ENCODE measurements at places on chromosomes 16 and 17. TPM values are rescaled to one million over a fixed set of nuclear protein-coding genes. Genes with fewer than 3 reads are reported as not detected.
A peak's percentile ranks its signal among the peaks of the same experiment; 100 is the strongest.

DNA sequence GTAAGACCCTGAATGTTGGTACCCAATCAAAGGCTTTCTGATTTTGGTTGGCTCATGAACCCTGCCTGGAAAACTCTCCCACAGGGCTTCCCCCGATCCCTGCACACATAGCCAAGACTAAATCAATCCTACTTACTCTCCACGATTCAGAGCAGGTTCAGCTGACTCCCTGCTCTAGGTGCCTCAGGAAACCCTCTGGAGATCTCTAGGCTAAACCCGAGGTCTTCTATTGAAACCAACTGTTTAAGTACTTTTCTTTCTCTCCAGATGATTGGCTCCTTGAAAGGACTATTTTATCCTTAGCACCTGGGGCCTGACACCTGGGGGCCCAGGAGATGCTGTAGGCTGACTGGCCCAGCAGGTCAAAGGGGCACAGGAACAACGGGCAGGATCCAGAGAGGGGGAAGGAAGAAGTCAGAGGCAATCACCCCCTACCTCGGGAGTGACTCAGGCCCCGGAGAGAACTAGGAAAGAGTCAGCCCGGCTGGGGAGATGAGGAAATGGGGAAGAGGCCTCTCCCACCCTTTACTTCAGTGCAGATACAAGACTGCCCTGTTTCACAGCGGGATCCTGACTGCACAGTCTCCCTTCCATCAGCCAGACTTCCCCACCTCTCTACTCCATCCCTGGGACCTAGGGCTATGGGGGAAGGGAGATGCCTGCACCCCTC is 2.0 kb downstream of the TBC1D10B start:
- no peak for ATAC-seq

GRCh38 chr17:6793748-6794493 is 17.9 kb downstream of the FBXO39 start:
- ATAC-seq: no peak

DNA sequence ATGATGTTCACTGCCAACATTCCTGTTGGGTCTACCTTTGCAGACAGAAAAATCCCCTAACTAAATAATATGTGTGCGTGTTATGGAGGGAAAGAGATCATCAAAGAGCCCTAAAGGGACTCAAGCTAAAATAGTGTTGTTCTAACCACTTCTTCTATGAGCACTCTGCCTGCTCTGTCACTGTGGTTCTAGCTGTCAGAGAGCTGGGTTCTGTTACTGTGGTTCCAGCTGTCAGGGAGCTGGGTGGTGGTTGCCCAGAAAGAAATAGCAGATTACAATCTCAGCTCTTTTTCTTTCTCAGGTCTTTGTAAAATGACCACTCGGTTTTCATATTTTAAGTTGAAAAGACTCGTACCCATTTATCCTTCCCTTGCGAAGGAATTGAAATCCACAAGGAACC is 176.3 kb downstream of the HS3ST3A1 start:
- ATAC-seq: no peak

DNA sequence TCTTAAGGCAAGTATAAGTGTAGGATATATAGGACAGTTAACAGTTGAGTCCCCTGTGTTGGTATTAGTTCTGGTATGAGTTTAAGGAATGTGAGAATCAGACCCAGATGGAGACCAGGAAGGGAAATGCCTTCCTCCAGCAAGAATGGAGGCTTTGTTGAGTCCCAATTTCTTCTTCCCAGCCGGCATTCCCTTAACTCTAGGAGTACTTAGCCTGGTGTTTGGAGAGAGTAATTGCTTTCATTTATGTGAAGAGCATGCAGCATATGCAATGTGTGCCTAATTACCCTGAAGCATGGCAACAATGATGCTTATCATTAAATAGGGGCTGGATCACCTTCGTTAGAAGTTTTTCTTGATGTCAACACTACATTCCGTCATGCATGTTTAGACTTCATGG is 225.9 kb upstream of the XYLT1 start:
- no peak for ATAC-seq

- ATAC-seq: no peak
These were observed 126.2 kb downstream of the PRKCB start for GRCh38 chr16:23962001-23962400.

- no peak for ATAC-seq
These were observed 10.8 kb upstream of the ANKS4B start for GRCh38 chr16:21222495-21223337.

DNA sequence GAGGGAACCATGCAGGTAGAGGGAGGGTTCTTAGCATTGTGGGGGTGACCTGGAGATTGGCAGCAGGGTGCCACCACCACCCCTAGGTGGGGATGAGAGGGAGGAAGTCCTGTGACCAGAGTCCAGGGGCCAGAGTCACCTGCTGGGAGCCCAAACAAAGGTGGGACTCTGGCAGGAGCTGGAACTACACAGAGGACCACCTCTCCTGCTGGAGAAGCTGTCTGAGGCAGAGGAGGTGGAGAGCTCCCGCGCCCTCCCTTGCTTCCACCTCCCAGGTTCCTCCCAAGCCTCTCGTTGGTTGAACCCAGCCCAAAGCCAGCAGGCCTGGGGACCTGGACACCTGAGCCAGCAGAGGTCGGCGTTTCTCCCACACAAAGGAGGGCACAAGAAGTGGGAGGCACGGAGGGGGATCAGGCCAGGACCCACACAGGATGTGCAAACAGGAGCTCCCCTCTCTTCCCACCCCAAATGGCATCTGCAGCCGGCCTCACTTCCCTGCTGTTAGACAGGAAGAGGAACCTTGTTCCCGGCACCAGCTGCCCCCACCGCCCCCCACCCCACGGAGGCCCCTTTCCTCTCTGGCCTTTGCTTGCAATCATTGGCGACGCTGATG is 154.6 kb downstream of the SEC14L1 start:
- peak; percentile 7 for ATAC-seq

DNA sequence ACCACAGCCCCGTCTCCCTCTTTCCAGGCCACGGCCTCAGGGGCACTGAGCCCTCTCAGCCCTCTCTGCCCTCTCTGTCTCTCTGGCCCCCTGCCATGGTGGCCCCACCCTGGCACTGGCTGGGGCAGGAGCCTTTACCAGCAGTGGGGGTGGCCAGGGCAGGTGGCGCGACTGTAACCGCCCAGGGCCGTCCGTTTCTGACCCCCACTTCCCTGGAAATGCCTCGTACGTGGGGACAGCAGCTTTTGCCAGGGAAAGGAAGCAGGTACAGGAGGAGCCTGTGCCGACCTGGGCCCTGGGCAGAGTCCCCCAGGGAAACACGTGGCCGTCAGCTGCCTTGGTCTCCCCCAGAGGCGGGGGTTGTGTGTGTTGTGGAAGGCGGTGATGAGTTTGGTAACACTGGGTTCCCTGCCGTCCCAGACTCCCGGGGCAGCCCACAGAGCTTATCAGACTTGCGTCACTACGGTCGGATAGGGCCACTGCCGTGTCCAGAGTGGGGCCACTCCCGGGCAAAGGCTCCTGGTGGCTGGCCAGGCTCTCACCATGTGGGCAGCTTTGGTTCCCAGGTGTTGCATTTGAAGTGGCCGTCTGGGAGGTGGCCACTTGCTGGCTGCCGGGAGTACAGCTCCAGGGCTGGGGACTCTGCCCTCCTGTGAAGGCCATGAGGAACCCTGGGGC is 249.3 kb upstream of the CIBAR2 start:
- ATAC-seq: no peak

- ATAC-seq: no peak
These were observed 33.8 kb upstream of the SALL1 start for GRCh38 chr16:51184702-51185433.

DNA sequence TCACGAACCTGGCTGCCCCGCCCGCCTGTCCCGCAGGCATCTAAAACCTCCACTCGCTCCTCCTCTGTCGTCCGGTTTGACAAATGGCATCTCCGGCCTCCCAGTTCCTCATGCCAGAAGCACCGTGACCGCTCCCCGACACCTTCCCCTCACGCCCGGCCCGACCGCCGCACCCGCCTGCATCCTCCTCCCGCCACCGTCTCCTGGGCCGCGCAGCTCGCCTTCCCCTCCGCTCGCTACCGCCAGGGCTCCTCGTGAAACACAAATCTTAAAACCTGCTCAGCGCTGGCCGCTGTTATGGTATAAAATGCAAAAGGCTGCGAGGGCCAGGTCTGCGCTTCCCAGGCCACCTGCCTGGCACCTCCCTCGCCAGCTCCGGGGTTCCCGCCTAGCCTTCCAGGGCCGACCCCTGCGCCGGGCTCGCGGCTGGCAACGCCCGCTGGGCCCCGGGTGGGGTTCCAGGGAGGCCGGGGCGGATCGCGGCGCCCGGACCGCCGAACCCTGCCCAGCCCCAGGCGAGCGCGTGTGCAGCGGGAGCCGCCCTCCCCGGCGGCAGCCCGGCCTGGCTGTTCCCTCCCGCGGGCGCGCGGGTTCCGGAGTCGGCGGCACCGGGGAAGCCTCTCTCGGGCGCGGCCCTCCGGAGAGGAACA is 488 bp downstream of the SPSB3 start:
- ATAC-seq: peak; percentile 14

DNA sequence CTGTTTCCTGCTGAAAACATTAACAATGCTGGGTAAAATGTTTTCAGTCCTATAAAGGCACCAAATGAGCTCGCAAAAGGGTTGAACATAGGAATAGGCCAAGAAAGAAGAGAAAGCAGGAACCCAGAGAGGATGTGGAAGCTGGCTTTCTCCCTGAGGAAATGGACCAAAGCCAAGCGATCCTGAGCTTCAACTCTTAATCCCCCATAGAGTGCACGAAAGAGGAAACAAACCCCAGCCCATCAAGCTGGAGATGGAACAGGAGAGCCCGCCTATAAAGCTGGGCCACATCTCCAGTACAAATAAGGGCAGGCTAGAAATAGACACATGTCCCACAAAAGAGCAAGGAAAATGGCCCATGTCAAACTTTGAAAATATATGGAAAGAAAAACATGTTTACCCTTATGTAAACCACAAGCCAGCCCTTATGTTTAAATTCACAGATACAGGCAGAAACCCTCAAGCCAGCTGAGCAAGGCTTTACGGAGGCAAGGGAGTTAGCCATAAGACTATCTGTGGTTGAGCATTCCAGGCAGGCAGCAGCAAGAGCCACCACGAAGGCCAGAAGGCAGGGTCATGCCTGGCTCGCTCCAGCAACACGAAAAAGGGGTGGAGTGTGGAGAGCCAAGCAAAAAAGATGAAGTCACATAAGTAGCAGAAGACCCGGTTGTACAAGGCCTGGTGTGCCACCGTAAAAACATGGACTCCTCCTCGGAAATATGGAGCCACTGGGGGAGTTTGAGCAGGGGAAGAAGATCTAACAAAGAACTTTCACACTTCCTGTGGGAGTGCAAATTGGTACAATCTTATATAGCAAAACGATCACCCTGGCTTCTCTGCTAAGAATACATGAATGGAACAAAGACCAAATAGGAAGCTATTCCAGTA is 27.8 kb downstream of the COPRS start:
- ATAC-seq: no peak

- ATAC-seq: peak; percentile 19
These were observed 667 bp downstream of the PSMD3 start for GRCh38 chr17:39981207-39981741.

The SHCBP1 gene
- 7.7 TPM for total RNA-seq

The NPIPA3 gene
- 1.8 TPM for total RNA-seq

The TM4SF5 gene
- total RNA-seq: not detected
